GM04503 (cell line): ENCODE measurements at places on chromosomes 5 and 9.

DNA sequence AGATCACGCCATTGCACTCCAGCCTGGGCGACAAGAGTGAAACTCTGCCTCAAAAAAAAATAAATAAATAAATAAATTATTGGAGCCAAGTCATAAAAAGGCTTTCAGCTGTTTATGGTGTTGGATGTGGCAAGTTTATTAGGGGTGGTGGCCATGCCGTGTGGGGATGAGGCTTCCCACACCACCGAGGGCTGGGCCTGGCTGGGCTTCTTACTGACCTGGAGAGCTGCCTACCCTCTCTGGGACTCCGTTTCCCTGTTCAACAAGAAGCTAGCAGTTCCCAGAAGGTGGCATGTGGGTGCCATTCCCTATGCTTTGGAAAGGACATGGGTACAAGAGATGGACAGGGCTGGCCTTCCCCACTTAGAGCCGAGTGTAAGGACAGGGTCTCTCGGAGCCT lies 22.6 kb downstream of the GPRIN1 start:
- DNase-seq: no peak

DNA sequence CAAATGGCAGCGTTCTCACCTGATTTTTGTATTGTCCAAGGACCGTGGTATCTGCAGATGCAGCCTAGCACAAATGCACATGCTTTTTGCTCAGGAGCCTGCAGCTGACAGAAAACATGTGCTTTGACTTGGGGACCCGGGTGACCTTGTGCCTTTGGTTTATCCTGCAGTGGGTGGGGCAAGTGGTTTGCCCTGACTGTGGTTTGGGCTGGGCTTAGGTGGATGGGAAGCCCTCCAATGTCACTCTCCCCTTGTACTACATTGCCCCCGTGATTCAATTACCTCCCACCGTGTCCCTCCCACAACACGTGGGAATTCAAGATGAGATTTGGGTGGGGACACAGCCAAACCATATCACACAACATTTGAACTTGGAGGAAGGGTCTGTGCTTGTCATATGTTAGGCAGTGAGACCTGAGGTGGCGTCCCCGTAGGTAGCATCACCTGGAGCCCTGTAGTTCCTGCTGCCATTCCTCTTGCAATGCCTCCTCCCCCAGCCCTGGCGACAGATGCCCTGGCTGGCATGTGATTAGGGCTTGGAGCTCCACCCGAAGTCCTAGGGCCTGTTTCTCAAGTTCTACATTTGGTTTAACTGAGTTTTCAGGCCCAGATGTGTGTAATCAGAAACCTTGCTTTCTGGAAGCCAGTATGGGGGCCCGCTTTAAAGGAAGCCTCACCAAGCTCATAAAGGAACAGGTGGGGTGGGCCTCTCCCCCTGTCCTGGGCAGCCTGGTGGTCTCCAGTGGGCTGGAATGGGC lies 2.1 kb downstream of the ANKRD33B start:
- DNase-seq: no peak

GRCh38 chr9:34171753-34172535 lies 6.9 kb upstream of the UBAP1 start:
- no peak for DNase-seq

GRCh38 chr5:135894789-135895188 lies 852 bp downstream of the IL9 start:
- DNase-seq: no peak

GRCh38 chr9:134908524-134909309 lies 9.0 kb downstream of the FCN1 start:
- DNase-seq: no peak

DNA sequence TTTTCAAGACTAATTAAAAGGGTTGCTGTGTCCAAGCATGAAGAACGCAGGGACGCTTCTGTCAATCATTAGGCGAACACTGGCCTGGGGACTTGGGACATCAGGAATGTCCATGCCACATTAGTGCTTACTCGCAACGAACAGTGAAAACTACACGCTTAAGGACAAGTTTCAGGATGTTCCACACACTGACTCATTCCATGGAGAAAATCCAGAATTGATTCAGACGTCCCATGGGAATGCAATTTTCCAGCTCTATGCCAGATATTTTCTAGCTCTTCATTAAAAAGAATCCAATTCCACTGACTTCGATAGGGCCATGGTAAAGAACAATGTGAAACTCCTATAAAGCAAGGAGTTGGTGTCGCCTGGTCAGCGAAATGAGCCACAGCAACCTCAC lies 98.2 kb downstream of the CAMSAP1 start:
- peak; percentile 25 for DNase-seq

DNA sequence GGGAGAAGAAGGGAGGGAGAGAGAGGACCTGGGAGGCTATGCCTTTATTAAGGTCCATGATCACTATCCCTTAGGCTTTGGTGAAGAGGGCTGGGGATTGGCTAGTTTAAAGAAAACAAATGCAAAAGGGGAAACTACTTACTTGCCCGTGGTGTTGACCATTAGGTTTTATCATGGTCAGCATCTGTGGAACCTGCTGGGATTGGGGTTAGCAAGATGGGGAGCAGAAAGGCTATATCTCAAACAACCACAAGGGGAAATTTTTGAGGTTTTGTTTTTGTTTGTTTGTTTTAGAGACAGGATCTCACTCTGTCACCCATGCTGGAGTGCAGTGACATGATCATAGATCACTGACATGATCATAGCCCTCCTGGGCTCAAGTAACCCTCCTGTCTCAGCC lies 9.0 kb upstream of the RAD23B start:
- DNase-seq: no peak

- no peak for DNase-seq
These were observed 146.5 kb downstream of the UNC13B start for GRCh38 chr9:35308316-35308715.

DNA sequence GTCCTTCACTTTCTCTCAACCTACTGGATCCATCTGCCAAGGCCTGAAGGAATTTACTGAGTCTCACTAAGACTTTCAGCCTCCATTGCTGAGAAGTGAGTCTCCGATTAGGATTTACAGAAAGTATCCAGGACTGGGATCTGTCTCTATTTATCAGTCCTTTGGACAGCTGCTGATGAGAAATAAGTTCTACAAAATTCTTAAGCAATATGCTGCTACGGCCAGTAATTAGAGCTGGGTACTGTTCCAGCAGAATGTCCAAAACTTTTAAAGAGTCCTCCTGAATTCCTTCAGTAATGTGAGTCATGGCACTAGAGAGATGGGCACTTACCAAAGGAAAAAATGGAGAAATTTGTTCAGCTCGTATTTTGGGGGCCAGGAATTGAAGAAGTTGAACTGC lies 5.9 kb downstream of the TEX10 start:
- DNase-seq: peak; percentile 68

DNA sequence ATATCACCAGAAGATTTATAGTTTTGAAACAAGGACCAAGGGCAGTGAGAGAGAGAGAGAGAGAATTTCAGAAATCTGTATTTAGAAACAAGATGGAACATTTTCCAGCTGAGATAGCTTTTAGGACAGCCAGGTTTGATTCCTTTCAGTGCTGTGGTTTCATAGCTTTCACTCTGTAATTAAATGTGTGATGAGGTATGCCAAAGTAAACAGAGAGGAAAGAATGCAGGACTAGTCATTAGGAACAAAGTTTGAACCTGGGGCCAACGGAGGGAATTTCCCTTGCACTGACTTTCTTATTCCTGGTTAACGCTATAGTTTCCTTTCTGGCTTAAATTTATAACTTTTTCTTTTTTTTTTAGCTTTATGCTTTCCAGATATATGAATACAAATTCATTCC lies 10.0 kb upstream of the CCL28 start:
- DNase-seq: peak; percentile 18

DNA sequence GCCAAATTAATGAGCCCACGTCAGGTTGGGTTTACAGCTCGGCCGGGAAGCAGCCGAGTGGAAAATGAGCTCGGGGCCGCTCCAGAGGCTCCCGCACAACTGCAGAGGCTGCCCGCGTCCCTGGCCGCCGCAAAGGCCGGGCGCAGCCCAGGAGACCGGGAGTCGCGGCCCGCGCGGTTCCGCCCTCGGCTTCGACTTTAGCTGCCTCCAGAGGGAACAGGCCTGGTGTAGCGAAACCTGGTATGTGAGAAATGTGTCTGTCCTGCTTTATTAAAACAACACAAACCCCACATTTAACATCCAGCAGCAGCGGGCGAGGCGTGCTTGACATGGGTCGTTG lies 66.2 kb downstream of the FOXD1 start:
- DNase-seq: no peak

- peak; percentile 65 for DNase-seq
These were observed 18.4 kb downstream of the ENG start for GRCh38 chr9:127835991-127836516.

DNA sequence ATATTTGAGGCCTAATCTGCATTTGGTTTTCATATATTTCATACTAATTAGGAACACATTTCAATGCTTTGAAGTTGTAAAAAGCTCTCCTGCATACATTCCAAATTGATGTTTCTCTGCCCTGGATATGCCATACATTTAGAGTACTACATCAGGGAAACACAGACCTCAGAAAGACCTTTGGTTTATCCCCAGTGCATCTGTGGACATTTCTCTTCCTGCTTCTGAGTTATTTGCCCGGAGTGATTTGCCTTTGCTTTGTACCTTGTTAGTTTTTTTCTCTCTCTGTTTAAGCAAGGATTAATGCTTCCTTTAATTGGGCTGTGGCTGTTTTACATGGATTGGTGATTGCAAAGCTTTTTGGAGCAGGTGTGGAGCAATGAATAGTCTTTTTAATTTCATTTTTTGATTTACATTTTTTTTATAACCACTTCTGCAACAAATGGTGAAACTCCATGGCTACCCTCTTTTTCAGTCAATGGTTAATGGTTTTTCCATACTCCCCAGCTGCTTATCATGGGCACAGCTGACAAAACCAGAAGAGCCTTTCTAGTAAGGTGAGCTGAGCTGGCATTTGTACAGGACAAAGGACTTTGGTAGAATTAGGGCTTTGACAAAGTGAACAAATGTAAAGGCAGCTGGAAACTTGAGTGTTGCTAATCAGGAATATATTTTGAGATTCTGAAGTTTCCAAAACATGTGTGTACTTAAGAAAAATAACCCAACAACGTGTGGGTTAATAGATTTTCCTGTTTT lies 54.2 kb downstream of the ZSWIM6 start:
- DNase-seq: no peak

DNA sequence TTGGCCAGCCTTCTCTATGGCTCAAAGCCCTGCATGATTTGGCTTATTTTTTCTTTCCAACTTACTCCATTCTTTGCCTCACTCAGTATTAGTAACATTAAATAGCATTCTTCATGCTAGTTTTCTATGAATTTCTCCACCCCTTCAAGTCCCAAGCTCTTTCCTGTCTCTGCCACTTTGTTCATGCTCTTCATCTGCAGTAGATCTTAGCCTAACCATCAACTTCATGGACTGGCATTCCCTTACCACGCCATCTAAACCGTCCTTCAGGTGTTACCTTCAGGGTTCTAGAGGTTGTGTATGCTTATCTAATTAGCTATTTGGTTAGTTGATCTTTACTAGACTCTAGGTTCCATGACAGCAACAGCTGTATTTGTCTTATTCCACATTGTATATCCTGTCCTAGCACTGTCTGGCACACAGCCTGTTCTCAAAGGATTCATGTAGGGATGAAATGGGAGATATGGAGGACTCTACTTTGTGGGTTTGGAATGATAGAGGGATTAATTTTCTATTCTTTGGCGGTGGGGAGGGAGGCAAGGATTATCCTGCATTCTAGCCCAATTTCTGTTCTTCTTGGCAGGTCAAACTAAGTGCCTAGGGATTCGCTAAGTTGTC lies 26.4 kb downstream of the TMEM167A start:
- DNase-seq: no peak

DNA sequence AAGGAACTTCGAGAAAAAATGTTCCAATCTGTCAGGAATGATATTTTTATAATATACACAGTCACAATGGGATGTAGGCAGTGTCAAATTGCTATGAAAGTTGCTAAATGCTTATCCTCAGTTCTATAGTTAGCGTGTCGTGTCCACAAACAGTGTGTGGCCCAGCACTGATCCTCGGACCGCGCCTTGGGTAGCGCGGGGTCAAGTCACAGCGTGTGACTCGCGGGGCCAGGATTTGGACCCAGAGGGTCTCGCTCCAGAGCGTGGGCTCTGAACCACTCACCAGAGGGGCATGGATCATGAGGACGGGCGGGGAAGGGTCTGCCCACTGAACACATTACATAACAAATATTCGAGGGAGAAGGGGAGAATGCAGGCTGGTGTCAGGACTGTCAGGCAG lies 171.8 kb downstream of the C9orf50 start:
- DNase-seq: no peak

- DNase-seq: no peak
These were observed 18.2 kb upstream of the SLCO4C1 start for GRCh38 chr5:102314328-102314727.

GRCh38 chr5:102107865-102108264 lies 188.2 kb downstream of the SLCO4C1 start:
- no peak for DNase-seq

DNA sequence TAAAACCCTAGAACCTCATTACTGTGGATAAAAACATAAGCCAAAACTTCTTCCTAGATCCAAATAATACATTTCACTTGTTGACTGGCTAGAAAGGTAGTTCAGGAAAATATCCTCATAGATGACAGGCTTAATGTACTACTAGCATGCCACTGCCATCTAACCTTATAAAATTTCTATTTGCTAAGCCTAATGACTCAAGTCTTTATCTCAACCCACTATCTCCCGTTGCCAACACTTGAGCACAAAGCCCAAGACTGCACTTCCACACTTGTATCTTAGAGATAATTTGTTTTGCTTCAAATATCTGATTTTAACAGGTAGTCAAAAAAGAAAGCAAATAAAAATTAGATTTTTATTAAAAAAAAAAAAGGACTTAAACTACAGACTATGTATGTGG lies 42.7 kb downstream of the FBXL17 start:
- DNase-seq: no peak
